Urinary bladder (tissue), 4 donors: ENCODE measurements at places on chromosomes 13 and 19. TPM values are rescaled to one million over a fixed set of nuclear protein-coding genes. Genes with fewer than 3 reads are reported as not detected.

The SERPINE3 gene
- not detected for polyA plus RNA-seq

The ZSCAN4 gene
- polyA plus RNA-seq = 0.20 TPM

The TDRD12 gene
- polyA plus RNA-seq = 0.24 TPM

- DNase-seq = no peak
Observed at GRCh38 chr19:16436780-16437332, 34.9 kb downstream of the EPS15L1 start.

DNA sequence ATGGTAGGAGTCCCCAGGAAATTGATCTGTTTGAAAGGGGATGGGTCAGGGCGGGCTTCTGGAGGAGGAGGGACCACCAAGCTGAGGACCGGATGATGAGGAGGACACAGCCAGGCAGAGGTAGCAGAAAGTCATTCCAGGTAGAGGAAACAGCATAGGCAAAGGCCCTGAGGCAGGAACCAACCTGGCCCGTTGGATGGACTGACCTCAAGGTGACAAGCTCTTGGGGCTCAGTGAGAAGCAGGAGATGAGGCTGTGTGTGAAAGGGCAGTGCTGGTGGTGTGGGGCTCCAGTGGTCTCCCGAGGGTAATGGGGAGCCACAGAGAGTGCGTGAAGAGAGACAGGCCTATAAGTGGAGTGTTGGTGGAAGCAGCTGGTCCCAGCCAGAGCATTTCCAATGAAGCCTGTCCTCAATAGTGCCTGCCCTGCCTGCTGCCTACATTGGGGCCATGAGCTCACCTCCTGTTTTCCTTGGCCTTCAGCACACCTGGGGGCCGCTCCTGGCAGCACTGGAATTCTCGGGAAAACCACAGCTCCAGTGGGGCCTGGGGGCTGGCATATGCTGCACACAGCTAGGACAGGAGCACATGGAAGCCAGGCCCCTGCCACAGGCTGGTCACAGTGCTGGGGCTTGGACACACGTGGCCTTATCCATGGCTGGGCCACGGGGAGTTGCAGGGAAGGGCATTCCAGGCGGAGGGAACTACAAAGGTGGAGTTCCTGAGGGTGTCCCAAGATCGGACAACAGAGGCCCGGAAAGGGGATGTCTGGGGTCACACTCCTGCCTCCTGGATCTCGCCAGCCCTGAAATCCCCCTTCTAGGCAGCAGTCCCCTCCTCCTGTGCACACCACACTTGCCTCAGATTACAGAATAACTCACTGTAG is 2.3 kb upstream of the COMP start:
- DNase-seq = no peak

GRCh38 chr19:36398571-36398970 is 19.6 kb upstream of the ZFP14 start:
- no peak for DNase-seq

DNA sequence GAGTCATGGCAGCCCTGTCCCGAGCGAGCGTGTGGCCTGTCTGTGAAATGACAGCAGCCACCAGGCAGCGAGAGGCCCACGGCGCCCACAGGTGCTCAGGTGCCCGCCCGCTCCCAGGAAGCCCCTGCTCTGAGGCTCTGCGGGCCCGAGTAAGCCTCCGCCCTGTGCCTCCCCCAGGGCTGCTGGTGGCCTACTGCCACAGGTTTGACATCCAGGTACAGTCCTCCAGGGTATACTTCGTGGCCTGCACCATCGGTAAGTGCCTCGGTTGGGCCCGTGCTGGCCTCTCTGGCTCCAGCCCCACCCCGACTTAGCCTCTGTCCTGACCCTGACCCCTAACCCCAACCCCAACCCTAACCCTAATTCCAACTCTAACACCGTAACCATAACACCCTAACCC is 15.0 kb upstream of the TMPRSS9 start:
- no peak for DNase-seq

GRCh38 chr19:40141551-40141950 is 49.7 kb upstream of the MAP3K10 start:
- no peak for DNase-seq

DNA sequence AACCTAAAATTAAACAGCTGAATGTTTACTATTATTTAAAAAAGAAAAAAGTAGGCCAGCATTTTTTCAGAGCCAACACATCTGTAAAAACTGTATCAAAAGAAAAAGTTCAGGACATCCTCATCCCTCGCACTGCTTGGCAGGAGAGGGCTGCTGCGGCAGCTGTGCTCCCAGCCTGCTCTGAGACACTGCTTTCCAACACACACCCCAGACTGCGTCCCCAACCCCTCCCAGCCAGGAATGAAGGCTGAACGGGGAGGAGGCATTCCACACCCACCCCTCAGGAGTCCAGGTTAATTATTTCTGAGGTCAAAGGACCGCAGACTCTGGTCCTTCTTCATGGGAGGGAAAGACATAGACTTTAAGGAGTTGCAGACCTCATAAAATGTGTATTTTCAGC is 43.1 kb downstream of the COL4A1 start:
- DNase-seq = no peak

GRCh38 chr19:49395581-49396407 is 7.7 kb downstream of the KASH5 start:
- DNase-seq = no peak

DNA sequence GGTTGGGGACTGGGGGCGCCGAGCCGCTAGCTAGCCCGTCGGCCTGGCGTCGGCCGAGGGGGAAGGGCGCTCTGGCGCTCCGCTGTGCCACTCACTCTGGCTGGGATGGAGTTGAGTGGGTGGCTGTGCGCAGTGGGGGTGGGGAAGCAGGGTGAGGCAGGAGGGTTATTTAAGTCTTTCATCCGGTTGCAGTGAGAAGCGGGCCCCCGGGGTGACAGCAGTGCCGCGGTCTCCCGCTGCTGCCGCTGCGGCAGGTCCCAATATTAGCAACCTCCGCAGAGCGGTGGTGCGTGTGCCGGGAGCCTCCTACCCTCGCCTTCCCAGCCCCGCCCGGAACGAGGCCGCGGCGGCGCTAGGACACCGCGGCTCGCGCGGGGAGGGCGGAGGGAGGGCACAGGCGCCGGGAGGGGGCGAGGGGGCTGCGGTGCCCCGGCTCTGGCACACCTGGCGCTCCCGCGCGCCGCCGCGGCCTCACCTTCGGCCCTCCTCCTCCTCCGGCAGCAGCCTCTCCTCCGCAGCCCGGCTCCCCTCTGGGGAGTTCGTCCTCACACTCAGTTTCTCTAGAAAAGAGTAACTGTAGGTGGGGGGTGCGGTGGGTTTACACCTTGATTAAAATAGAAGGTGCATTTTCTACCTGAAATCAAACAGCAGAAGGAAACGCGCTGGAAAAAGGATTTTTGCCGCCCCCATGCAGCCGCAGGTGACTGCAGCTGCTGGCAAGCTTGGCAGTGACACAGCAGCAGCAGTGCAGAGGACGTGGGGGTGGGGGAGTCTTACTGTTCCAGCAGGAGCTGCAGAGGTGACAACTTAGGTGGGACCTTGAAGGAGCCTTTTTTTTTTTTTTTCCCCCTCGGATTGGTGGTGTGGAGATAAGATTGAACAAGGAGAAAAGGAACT is 4.5 kb downstream of the FGF9 start:
- no peak for DNase-seq
